ENCODE measurements at places on chromosomes 16 and 17.

DNA sequence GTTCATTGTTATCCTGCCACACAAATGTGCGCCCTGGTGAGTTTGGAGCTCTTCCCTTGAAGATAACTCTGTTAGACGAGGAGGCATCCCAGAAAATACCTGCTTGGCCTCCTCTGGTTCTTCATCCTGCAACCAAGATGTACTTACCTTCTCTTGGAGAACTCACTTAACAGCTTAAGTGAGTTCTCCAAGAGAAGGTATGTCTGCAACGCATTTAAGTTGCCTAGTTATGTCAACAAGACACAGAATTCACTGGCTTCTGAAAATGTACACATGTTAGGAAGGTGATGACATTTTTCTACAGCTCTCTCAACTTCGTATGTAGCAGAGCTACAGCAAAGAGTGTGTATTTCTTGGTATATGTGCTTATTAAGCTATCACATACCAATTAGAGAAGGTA lies 78.6 kb upstream of the NOG start:
- DNase-seq: no peak

GRCh38 chr17:75917141-75917916 lies 12.6 kb upstream of the MRPL38 start:
- no peak for DNase-seq

DNA sequence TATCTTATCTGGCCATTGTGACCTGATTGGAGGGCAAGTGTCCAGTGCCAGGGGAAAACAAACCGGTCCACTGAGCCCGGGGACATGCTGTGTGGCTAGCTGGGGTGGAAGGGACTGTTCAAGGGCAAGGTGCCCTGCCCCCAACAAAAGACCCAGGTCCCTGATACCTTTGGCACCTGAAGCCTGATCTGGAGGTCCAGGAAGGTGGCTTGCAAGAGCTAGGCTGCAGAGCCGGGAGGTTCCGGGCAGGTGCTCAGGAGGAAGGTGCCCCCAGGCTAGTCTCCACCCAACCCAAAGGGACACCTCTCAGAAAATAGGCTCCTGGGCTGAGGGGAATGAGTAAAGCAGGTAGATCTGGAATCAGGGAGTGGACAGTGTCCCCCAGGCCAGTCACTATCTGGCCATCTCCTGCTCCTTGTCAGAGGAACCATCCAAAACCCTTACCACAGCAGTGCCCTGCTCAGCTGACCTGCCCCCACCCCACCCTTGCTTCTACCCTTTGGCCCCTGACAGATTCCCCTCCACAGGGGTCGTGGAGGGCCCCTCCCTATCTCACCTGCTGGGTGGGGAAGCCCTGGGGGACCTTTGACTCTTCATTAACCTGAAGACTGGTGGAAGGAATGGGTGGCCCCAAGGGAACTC lies 6.2 kb downstream of the NAT9 start:
- no peak for DNase-seq

- no peak for DNase-seq
These were observed 3.7 kb downstream of the C16orf78 start for GRCh38 chr16:49377196-49377755.

DNA sequence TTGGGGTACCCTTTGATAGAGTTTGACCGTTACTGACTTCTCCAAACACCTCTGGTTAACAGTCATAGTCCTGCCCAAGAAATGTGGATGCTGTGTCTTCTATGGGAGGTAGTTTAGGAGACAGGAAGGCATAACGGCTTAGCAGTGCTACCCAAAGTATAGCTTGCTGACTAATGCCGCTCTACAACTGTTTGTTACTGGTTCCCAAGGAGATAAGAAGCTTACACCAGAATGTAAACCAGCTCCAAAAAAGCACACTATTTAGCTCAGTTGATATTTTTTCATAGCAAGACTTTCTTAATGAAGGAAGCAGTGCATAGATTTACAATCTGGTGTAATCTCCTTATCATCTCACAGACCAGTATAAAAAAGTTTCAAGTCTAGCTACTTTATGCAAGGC lies 95.7 kb downstream of the HS3ST3B1 start:
- DNase-seq: no peak

- DNase-seq: no peak
These were observed 1.6 kb downstream of the CPNE7 start for GRCh38 chr16:89577055-89577759.

- no peak for DNase-seq
These were observed 139.6 kb downstream of the CDK5R1 start for GRCh38 chr17:32626379-32626791.

DNA sequence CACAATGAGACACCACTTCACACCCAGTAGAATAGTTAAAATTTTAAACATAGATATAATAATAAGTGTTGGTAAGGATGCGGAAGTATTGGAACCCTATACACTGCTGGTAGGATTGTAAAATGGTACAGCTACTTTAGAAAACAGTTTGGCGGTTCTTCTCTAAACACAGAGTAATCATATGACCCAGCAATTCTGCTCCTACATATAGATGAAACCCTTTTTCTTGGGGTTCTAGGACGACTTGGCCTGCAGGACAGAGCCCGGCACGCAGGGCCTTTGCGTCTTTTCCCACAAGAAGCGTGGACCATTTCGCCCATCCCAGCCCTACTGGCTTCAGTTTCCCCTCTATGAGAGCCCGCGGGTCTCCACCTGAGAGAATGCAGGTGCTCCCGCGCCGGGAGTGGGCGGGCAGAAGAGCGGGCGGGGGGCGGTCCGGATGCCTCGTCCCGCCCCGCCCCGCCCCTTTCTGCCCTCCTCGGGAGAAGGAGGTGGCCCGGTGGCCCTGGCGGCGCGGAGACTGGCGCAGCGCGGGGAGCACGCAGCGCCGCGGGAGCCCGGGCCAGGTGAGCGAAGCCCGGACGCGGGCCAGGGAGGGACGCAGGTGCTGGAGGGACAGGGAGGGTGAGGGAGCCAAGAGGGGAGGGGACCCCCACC lies at the start of gene SDR42E2:
Gene SDR42E2 (plus strand): TSS at position 508 of the 657 bp plus-strand sequence. CDS start 3,077 bp downstream, outside the sequence.
- no peak for DNase-seq

GRCh38 chr16:88338111-88338510 lies 44.6 kb upstream of the ZNF469 start:
- DNase-seq: no peak

DNA sequence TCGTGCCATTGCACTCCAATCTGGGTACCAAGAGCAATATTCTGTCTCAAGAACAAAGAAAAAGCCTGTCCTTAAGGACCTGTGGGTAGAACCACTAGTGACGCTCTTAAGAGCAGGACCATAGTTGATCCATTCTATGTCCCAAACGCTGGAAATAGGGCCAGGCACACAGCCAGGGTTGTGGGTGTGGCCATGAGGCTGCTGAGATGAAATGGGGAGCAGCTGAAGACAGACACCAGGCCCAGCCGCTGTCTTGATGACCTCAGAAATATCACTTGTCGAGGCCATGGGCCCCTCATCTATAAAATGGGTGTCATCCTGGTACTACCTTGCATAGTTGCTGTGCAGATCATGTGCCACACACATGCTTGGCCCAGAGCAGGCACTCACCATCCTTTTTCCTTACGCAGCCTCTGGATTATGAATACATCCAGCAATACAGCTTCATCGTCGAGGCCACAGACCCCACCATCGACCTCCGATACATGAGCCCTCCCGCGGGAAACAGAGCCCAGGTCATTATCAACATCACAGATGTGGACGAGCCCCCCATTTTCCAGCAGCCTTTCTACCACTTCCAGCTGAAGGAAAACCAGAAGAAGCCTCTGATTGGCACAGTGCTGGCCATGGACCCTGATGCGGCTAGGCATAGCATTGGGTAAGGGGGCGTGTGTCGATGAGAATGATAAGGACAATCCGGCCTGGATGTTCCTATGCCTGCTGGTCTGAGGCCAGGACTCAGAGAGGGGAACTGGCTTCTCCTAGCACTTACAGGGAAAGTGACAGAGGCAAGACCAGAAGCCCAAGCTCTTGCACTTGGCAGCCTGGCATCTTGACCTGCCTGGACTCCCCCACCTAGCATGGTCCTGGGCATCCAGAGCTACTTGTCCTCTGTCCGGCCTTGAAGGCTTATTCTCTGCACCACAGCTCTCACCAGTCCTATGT lies 25.5 kb downstream of the CDH5 start:
- DNase-seq: no peak

DNA sequence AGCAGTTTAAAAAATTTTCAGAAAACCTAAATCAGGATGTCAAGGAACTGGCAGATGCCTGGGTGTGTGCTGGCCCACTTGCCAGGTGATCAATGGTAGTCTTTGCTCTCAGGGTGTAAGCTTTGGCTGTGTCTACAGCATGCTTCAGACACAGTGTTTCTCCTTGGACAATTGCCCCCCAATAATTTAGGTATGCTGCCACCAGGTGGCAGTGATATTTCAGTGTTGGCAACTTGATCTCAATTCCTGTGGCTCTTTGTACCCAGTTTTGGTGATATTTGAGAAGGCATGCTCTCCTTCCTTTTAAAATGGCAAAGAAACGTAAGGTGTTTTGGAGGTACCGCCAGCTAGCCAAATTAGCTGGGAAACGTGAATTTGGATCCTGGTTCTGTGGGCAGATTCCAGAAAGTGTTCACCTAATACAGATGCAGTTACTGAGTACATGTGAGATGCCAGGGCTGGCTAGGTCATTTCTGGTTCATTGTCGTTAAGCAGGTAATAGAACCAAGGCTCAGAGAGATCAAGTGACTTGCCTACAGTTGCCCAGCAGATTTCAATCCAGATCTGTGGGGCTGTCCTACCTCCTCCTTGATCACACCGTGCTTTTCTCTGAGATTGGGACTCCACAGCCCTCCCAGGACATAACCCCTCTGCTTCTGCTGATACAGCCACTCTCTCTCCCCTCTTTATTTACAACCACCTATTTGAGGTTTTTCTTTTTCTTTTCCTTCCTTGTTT lies 155.6 kb upstream of the PLCG2 start:
- DNase-seq: no peak

DNA sequence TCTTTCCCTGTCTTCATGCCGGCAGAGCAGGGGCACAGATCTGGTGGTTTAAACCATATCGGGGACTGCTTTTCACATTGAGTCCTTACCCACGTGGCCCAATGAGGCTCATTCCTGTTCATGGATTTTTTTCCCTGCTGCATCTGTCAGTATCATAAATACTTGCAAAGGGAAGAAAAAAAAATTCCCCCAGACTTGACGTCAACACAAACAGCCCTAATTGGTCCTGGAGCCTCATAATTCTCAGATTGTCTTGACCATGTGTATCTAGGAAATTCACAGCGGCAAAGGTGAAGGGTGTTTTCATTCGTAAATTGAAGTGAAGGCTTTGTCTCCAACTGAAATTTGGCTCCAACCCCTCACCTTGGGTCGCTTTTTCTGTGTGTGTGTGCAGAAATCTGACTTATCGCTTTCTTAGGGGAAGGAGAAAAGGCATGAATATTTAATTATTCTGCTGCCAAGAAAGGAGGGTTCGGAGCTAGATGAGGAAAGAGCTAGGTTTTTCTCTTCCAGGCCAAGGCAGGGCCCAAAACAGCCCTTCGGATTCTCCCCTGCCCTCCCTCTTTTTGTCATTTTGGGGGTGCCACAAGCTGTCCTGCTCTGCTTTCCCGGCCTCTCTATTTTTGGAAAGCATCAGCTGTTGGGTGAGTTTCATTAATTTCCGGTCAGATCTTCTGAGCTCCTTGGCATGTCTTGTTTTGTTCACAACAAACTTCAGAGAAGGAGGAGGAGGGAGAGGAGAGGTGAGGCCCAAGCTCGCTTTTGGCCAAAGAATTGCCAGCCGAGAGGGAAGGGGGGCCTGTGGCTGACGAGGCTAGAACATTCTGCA lies 17.8 kb upstream of the CIBAR2 start:
- no peak for DNase-seq

GRCh38 chr17:65173284-65173793 lies 36.2 kb downstream of the RGS9 start:
- no peak for DNase-seq

DNA sequence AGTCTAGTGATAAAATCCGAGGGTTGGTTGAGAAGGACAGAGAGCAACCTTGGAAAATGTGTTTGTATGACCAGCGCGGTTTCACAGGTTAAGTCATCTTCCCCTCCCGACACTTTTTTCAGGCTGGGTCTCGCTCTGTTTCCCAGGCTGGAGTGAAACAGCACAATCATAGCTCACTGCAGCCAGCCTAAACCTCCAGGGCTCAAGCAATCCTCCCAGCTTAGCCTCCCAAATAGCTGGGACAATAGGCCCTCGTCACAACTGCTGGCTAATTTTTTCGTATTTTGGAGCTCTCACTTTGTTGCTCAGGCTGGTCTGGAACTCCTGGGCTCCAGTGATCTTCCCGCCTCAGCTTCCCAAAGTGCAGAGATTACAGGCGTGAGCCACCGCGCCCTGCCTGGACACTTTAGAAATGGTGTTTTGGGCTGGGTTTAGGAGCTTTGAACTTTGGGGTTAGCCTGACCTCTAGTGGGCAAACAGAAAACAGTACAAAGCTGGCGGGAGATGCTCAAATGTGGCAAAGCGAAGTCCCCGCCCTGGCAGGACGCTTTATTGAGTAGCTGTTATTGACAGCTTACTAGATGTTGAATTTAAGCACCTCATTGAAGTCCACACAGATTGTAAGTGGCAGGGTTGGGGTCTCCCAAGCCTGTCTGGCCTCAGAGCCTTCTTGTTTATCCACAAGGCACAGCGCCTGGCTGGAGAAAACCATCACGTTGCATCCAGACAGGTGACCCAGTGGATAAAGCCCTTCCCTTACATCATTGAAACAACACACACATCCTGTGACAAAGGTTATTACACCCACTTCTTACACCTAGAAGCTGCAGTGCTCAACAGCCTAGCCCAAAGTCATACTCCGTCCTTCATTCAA lies 34.7 kb upstream of the RBBP6 start:
- DNase-seq: peak; percentile 44

DNA sequence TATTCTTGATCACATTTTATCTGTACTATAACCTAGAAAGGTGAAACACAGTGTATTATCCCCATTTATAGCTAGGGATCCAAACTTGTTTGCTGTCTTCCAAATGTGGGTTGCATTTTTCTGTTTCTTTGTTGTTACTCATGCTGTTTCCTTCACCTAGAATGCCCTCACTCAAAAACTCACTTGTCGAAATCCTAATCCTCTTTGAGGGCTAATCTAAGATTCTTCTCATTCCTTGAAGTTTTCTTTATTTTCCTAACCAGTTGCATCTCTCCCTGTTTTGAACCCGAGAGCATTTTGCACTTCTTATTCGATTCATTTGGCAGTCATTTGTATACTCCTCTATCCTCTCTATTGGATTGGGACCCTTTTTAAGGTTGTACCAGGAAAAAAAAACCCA lies 9.6 kb downstream of the CALCOCO2 start:
- DNase-seq: no peak

- no peak for DNase-seq
These were observed 10.2 kb upstream of the HOXB9 start for GRCh38 chr17:48636177-48637018.
